ENCODE measurements at places on chromosomes 16 and 17. TPM values are rescaled to one million over a fixed set of nuclear protein-coding genes. Genes with fewer than 3 reads are reported as not detected.

Gene KRTAP4-3
- not detected for total RNA-seq

Gene ITGB4
- total RNA-seq: 362 TPM

Gene ARHGDIA
- total RNA-seq: 201 TPM

Gene DPEP3
- not detected for total RNA-seq

Gene OTOA
- total RNA-seq: not detected

Gene EFNB3
- total RNA-seq: 7.7 TPM

Gene SYCE1L
- 1.7 TPM for total RNA-seq

Gene HASPIN
- total RNA-seq: 12.7 TPM

Gene MPO
- not detected for total RNA-seq

Gene CTRB1
- total RNA-seq: not detected

Gene TP53TG3B
- total RNA-seq: not detected

Gene SOST
- not detected for total RNA-seq

DNA sequence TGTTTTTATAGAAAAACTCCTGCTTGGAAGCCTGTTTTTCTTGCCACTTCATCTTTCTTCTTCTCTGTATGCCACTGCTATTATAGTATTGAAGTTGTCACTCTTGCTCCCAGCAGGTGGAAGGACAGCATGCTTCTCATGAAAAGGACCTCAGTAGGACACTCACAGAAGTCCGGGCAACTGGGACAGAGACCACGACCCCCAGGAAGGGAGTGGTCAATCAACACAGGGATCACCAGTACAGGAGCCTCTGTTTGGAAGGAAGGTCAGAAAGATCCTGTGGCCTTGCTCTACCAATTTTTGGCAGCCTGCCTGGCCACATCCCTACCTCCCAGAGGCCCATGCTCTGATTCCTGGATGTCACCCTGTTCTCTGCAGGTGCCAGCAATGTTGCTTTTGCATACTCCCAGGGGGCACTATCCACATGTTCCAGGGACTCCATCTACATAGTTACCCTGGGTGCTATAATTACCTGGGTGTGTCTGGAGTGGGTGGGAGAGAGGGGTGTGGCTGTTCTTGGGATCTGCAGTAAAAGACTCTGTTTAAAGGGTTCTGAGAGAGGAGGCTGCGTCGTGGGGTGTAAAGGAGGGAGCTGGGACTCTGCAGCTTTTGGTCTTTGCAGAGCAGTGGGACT is 13.7 kb upstream of the AKAP10 start:
- H3K27ac ChIP-seq: no peak overlapping the region
- peak; percentile 22 for DNase-seq
- no peak overlapping the region for H3K4me3 ChIP-seq
- H3K27me3 ChIP-seq: no peaks in the 10 kb centered on the region

DNA sequence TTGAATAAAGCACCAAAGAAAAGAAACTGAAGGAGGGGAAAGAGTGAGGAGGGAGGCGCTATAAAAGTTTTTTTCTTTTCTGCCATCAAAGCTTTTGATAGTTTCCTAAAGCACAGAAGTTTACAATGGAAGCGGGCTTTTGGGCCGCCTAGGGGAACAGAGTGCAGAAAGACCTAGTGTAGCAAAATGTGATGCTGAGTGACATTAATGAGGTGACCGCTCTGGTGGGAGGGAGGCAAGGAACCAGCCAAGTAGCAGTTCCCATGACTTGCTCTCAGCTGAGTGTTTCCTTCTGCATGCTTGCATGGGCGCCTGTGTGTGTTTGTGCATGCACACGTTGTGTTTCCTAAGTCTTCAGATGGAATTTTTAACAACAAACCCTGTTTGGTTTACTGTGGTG is 15.5 kb downstream of the MSI2 start:
- H3K27ac ChIP-seq: no peak overlapping the region
- no peaks in the 10 kb centered on the region for H3K27me3 ChIP-seq
- no peak overlapping the region for H3K4me3 ChIP-seq
- H3K36me3 ChIP-seq: peaks cover 13% of the 10 kb centered on the region
- no peaks in the 10 kb centered on the region for H3K4me1 ChIP-seq
- no peak for DNase-seq

- H3K27me3 ChIP-seq: peaks cover 10% of the 10 kb centered on the region
- H3K4me1 ChIP-seq: no peaks in the 10 kb centered on the region
Observed at GRCh38 chr16:71426880-71427615, 14.8 kb downstream of the TLE7 start.

DNA sequence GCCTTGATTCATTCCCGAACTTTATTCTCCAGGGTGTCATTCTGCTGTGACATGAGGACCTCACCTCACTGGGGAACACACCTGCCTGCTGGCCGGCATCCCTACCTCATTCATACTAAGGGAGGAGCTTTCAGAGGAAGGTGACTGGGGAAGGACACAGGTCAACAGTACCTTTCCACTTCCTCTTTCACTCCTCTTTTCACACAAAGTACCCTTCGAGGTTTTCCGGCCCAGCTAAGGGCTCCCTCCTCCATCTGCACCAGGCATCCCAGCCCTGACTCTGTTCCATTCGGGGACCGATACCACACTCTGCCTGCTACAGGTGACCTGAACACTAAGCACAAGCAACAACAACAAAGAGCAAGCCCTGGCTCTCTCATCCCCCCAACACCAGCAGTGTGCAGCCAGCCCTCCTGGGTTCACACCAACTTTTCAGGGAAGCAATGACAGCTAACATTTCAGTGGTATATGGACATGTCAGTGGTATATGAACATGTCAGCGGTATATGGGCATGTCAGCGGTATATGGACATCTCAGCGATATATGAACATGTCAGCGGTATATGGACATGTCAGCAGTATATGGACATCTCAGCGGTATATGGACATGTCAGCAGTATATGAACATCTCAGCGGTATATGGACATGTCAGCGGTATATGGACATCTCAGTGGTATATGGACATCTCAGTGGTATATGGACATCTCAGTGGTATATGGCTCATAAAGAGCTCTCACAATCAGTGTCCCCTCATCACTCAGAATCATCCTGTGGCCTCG is 16.0 kb downstream of the TRIM25 start:
- no peaks in the 10 kb centered on the region for H3K27me3 ChIP-seq
- H3K4me3 ChIP-seq: no peak overlapping the region
- H3K4me1 ChIP-seq: peaks cover 24% of the 10 kb centered on the region
- peaks cover 89% of the 10 kb centered on the region for H3K36me3 ChIP-seq
- H3K27ac ChIP-seq: no peak overlapping the region

GRCh38 chr17:2418572-2418971 is 17.7 kb upstream of the MNT start:
- H3K27ac ChIP-seq: no peak overlapping the region
- H3K4me3 ChIP-seq: no peak overlapping the region
- H3K36me3 ChIP-seq: peaks cover 6% of the 10 kb centered on the region
- no peaks in the 10 kb centered on the region for H3K27me3 ChIP-seq
- no peaks in the 10 kb centered on the region for H3K4me1 ChIP-seq

GRCh38 chr17:15442311-15443180 is 24.9 kb downstream of the CDRT4 start:
- no peaks in the 10 kb centered on the region for H3K4me1 ChIP-seq
- no peak for DNase-seq
- no peak overlapping the region for H3K27ac ChIP-seq
- peaks cover 2% of the 10 kb centered on the region for H3K36me3 ChIP-seq

- H3K27ac ChIP-seq: peak within 1 kb of the TSS; percentile 40
- H3K4me3 ChIP-seq: peak within 1 kb of the TSS; percentile 95
- no peaks in the 10 kb centered on the region for H3K36me3 ChIP-seq
- no peaks in the 10 kb centered on the region for H3K27me3 ChIP-seq
- H3K4me1 ChIP-seq: peaks cover 20% of the 10 kb centered on the region
Observed at GRCh38 chr17:38729886-38730525, at the start of gene CISD3. CISD3 (plus strand) TSS chr17:38730341; CDS start chr17:38730359, 18 bp downstream.

GRCh38 chr16:81738783-81739496 is 40.2 kb upstream of the PLCG2 start:
- no peak overlapping the region for H3K27ac ChIP-seq
- no peaks in the 10 kb centered on the region for H3K36me3 ChIP-seq
- no peaks in the 10 kb centered on the region for H3K27me3 ChIP-seq
- H3K4me3 ChIP-seq: no peak overlapping the region
- H3K4me1 ChIP-seq: peaks cover 5% of the 10 kb centered on the region
- no peak for DNase-seq

DNA sequence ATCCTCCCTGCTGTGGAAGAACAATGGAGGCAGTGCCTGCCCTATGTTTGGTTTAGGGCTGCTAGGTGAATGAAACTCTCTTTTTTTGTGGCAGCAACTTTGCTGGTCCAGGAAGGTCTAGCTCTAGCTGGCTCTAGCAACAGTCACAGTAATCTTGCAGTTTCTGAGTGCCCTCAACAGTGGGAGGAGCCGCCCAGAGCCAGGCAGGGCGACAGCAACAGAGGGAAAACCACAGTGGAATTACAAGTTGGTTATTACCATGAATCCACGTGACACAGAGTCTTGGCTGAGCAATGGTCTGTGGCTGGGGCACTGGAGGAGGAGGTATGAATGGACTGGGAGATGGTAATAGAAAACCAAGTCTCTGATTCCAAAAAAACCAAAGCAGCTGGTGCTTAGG is 10.3 kb downstream of the HSPB9 start:
- no peaks in the 10 kb centered on the region for H3K4me1 ChIP-seq
- H3K36me3 ChIP-seq: no peaks in the 10 kb centered on the region
- H3K27me3 ChIP-seq: no peaks in the 10 kb centered on the region
- H3K4me3 ChIP-seq: no peak overlapping the region

DNA sequence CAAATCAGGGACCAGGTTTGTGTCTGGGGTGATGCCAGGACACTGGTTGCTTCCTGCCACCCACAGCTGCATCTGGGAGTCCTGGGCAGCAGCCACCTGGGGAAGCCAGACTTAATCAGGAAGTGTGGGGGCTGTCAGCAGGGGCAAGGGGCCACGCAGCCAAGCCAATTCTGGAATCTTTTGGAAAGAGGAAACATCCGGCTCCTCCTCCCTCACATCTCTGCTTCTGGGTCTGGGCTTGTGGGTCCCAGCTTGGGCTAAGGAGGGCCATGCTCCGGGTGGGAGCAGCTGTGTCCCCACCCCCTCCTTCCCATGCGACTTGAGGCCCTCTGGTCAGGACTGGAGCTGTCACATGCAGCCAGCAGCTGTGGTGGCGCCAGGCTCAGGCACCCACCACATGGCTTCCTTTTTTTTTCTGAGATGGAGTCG is 37.0 kb upstream of the CCDC182 start:
- H3K27me3 ChIP-seq: peaks cover 45% of the 10 kb centered on the region
- H3K4me1 ChIP-seq: no peaks in the 10 kb centered on the region
- H3K36me3 ChIP-seq: no peaks in the 10 kb centered on the region
- no peak for DNase-seq

- peak; percentile 6 for DNase-seq
- H3K27me3 ChIP-seq: no peaks in the 10 kb centered on the region
- peaks cover 5% of the 10 kb centered on the region for H3K4me1 ChIP-seq
- H3K4me3 ChIP-seq: no peak overlapping the region
- no peaks in the 10 kb centered on the region for H3K36me3 ChIP-seq
Observed at GRCh38 chr16:1823821-1824220, 2.8 kb downstream of the HAGH start.

GRCh38 chr17:78408476-78409050 is 30.1 kb downstream of the PGS1 start:
- no peak overlapping the region for H3K27ac ChIP-seq
- no peaks in the 10 kb centered on the region for H3K27me3 ChIP-seq
- no peak for DNase-seq

DNA sequence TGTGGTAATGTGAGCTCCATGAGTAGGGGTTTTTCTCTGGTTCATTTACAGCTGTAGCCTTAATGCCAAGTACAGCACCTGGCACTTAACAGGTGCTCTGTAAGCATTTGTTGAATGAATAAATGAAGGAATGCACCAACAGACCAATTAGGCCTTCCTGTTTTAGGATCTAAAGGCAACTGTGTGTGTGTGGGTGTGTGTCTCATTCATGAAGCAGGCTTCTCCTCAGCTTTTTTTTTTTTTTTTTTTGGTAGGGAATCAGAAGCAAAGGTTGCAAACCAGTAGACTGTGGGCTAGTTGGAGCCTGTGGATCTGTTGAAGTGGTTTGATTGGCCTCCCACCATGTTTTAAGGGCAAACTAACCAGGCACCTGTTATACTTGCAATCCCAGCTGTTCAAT is 48.1 kb downstream of the HS3ST2 start:
- H3K27ac ChIP-seq: no peak overlapping the region
- H3K4me1 ChIP-seq: no peaks in the 10 kb centered on the region
- H3K4me3 ChIP-seq: no peak overlapping the region

- H3K27ac ChIP-seq: no peak overlapping the region
- no peaks in the 10 kb centered on the region for H3K4me1 ChIP-seq
- H3K27me3 ChIP-seq: no peaks in the 10 kb centered on the region
- H3K4me3 ChIP-seq: no peak overlapping the region
- no peak for DNase-seq
- H3K36me3 ChIP-seq: no peaks in the 10 kb centered on the region
Observed at GRCh38 chr17:55347341-55347740, 74.3 kb downstream of the MMD start.

DNA sequence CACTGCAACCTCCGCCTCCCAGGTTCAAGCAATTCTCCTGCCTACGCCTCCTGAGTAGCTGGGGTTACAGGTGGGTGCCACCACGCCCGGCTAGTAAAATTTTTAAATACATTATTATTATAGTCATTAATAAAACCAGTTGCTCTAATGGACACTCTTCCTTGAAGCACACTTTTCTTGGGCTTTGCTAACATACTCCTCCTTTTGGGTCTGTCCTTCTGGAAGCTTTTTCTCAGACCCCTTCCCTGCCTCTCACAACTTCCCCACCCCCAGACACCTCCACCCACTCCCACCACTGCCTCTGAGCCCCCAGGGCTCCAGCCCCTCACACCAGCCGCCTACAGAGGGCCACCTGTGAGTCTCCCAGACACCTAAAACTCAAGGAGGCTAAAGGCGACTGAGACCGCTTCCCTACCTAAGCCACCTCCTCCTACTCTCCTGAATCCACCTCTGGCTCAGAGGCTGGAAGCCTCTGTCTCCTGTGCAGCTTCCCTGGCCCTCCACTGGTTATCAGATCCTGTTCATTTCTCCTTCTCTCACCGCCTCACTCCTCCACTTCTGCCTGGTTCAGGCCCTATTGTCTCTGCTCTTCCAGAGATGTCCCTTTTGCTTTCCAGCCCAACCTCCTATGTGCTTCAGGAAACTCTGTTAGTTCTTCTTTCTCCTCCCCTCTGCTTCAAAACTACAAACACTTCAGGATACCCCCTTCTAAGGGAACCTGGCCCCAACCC is 2.1 kb upstream of the CUEDC1 start:
- H3K4me3 ChIP-seq: no peak overlapping the region
- no peaks in the 10 kb centered on the region for H3K27me3 ChIP-seq
- peaks cover 31% of the 10 kb centered on the region for H3K4me1 ChIP-seq
- H3K27ac ChIP-seq: no peak overlapping the region
